HFFc6 (cell line): ENCODE measurements at places on chromosomes 12 and 14. TPM values are rescaled to one million over a fixed set of nuclear protein-coding genes. Genes with fewer than 3 reads are reported as not detected.

The SEL1L gene
- total RNA-seq: 91.1 to 99.7 TPM (median 97.6 TPM) in 3 replicates

The SLC5A8 gene
- not detected in 3 replicates for total RNA-seq

DNA sequence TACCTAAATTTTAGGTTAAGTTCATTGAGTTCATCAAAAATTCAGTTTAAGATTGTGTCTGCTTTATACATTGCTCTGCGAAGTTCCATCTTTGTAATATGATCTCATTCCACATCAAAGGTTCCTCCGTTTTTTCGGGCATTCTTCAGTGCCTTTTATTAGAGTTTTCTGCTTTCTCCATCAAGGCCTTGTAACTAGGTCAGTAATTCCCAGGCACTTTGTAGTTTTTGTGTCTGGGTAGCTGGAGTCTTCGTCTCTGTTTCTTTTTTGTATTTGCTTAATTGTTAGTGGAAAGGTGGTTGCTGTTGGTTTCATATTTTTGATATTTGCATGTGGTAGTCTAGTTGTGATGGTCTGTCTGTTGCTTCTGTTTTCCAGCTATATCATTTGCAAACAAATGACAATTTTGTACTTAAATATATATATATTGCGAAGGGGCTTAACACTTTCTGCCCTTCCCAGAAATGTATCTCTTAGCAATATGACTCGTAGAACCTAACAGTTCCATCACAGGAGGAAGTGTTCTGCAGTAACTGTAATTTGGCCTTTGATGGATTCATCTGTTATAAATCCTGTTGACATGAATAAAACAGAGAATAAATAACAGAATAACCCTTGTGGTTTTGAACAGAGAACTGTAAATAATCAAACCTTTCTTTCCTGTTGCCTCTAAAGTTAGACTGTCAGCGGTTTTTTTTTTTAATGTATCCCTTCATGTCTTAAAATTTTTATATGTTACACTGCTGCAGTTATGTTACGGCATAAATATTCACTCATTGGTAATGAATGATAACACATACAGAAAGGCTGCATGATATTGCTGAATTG lies 88.4 kb upstream of the DYNC1H1 start:
- H3K27ac ChIP-seq: 0 out of 2 replicates have a peak overlapping the region, but pooled peaks have one; percentile 2
- no peak for DNase-seq
- no peaks in the 10 kb centered on the region; the same call in none of the 2 replicates for H3K27me3 ChIP-seq
- H3K36me3 ChIP-seq: no peaks in the 10 kb centered on the region; the same call in 1 of the 2 replicates

DNA sequence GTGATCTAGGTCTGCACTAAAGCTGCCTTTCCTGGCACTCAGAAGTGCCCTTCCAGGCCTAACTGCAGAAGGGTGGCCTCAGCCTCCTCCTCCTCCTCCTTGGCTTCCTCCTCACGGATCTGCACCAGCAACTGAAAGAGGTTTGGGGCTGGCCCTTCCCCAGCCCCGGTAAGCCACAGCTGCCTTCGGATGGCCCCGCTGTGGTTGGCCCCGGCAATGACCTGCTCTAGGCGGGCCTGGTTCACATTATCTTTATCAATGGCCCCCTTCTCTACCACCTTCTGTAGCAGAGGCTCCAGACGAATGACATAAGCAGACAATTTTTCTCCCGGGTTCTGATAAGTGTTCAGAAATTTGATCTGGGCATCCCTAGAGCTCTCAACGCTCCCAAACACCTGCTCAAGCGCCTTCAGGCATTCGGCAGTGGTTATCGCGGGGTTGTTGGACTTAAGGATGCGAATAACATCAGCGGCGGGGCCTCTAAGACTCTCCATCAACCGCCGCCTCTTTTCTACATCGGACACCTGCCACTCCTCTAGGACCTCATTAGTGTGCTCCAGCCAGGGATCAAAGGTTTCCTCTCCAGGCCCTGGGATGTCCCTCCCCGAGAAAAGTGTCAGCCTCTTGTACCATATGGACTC lies 1.5 kb downstream of the PNMA1 start:
- H3K36me3 ChIP-seq: peaks cover 11% of the 10 kb centered on the region
- DNase-seq: no peak
- H3K27ac ChIP-seq: peak overlapping the region; percentile 94
- H3K4me1 ChIP-seq: peaks cover 31% of the 10 kb centered on the region
- peak overlapping the region; percentile 95 for H3K4me3 ChIP-seq

The POTEG gene
- total RNA-seq: not detected in 3 replicates

GRCh38 chr14:102930138-102930752 lies 7.8 kb downstream of the AMN start:
- peaks cover 9% of the 10 kb centered on the region for H3K36me3 ChIP-seq
- H3K4me3 ChIP-seq: no peak overlapping the region
- no peak overlapping the region for H3K27ac ChIP-seq
- DNase-seq: no peak
- peaks cover 30% of the 10 kb centered on the region; the same call in 1 of the 2 replicates for H3K27me3 ChIP-seq

DNA sequence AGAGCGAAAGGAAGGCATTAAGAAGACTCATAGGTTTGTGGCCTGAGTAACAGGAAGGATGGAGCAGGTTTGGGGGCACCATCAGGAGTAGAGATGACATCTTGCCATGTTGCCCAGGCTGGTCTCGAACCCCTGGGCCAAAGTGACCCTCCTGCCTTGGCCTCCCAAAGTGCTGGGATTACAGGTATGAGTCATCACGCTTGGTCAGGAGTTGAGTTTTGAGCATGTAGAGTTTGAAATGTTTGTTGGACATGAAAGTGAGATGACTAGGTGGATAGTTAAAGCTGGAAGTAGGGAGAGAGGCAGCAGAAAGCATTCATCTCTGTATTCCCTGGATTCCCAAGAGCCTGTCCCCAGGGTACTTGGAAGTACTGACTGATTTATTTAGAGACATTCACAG lies 112.6 kb downstream of the ERC1 start:
- H3K27me3 ChIP-seq: no peaks in the 10 kb centered on the region
- peaks cover 10% of the 10 kb centered on the region; the same call in 1 of the 2 replicates for H3K36me3 ChIP-seq
- no peak overlapping the region for H3K4me3 ChIP-seq
- peaks cover 40% of the 10 kb centered on the region for H3K4me1 ChIP-seq

- peaks cover 3% of the 10 kb centered on the region; the same call in 1 of the 2 replicates for H3K27me3 ChIP-seq
- H3K4me1 ChIP-seq: no peaks in the 10 kb centered on the region
- H3K36me3 ChIP-seq: peaks cover 22% of the 10 kb centered on the region
- H3K4me3 ChIP-seq: no peak overlapping the region
Observed at GRCh38 chr14:72946491-72946890, 20.2 kb downstream of the DCAF4 start.

The TCL1A gene
- total RNA-seq: not detected in 2 replicates

GRCh38 chr12:108566452-108566851 lies 4.1 kb downstream of the ISCU start:
- peak overlapping the region; percentile 66 for H3K27ac ChIP-seq
- H3K36me3 ChIP-seq: peaks cover 17% of the 10 kb centered on the region; the same call in 1 of the 2 replicates
- H3K4me3 ChIP-seq: no peak overlapping the region
- peaks cover 45% of the 10 kb centered on the region for H3K4me1 ChIP-seq
- DNase-seq: no peak
- H3K27me3 ChIP-seq: peaks cover 3% of the 10 kb centered on the region; the same call in 1 of the 2 replicates

DNA sequence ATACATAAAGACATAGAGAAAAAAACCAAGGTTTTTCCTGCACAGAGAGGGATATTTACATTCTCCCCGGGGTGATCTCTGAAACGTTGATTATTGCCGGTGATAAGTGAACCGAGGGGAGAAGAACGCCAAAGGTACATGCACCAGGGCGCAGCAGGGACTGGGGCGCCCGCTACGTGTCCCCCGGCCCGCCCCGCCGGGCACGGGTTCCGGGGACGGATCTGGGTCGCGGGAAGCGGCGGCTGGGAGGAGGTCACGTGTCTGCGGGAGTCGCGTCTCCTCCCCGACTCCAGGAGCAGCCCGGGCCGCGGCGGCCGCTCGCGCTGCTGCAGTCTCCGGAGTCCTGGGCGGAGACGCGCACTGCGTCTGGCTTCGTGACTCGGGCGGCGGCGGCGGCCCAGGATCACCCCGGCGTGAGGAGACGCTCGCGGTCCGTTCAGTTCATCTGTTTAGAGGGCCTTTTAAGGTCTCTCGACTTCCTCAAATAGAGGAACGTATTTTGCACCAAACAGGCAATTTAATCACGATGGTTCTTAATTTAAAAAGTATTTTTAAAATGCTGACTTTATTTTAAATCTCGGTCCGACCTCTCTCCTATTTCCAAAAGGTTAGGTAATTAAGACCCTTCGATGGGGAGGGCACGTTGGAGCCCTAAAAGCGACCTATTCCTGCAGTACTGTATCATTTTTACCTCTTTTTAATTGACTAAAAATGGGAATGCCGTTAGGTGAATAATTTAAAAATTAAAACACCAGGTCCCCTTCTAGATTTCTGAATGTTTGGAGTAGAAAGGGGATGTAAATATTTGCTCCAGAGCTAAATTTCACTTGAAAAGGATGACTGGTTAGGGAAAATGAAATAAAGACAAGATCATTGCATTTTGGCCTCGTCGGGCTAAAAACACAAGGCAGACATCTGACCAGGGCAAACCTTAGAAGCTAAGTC lies 1.8 kb upstream of the BHLHE41 start:
- H3K27me3 ChIP-seq: no peaks in the 10 kb centered on the region; the same call in none of the 2 replicates
- peaks cover 48% of the 10 kb centered on the region for H3K4me1 ChIP-seq
- peak; percentile 79 for DNase-seq
- H3K36me3 ChIP-seq: no peaks in the 10 kb centered on the region
- H3K4me3 ChIP-seq: peak overlapping the region; percentile 98

GRCh38 chr12:101172316-101172715 lies 37.7 kb downstream of the SLC5A8 start:
- H3K4me1 ChIP-seq: no peaks in the 10 kb centered on the region
- peaks cover 7% of the 10 kb centered on the region for H3K36me3 ChIP-seq
- no peak for DNase-seq
- H3K27ac ChIP-seq: no peak overlapping the region
- H3K4me3 ChIP-seq: no peak overlapping the region
- peaks cover 2% of the 10 kb centered on the region for H3K27me3 ChIP-seq

DNA sequence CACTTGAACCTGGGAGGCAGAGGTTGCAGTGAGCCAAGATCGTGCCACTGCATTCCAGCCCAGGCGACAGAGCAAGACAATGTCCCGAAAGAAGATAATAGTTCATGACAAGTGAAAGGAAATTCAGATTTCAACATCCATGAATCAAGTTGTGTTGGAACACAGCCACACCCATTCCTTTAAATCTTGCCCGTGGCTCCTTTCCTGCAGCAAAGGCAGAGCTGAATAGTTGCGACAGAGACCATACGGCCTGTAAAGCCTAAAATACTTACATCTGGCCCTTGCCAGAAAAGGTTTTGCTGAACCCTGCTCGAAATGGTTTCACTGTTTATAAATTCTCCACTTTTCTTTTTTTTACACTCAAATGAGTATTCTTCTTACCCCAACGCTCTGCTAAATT lies 17.7 kb upstream of the ITPK1 start:
- no peak overlapping the region for H3K27ac ChIP-seq
- no peak overlapping the region for H3K4me3 ChIP-seq
- H3K4me1 ChIP-seq: peaks cover 10% of the 10 kb centered on the region; the same call in 1 of the 2 replicates
- no peaks in the 10 kb centered on the region for H3K36me3 ChIP-seq

DNA sequence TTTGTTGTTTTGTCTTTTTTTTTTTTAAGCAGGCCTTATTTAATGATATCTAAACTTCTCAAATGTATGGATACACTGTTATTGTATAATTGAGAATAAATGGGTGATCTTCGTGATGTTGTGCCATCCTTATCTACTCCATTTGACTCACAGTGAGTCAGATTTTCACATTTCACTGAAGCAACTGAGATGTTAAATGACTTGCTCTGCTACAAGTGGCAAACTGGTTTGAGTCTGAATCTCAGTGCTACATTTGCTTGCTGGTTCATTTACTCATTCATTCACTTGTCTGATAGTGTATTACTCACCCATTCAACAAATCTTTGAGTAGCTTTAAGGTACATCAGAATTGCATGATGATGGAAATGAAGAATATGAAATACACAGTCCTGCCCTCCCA lies 2.6 kb downstream of the KIAA0586 start:
- H3K4me1 ChIP-seq: peaks cover 26% of the 10 kb centered on the region
- H3K27ac ChIP-seq: peak overlapping the region; percentile 70
- peak overlapping the region; percentile 94 for H3K4me3 ChIP-seq
- peak; percentile 78 for DNase-seq
- peaks cover 13% of the 10 kb centered on the region; the same call in 1 of the 2 replicates for H3K36me3 ChIP-seq

- H3K27ac ChIP-seq: no peak overlapping the region
- peaks cover 13% of the 10 kb centered on the region for H3K4me1 ChIP-seq
- peaks cover 16% of the 10 kb centered on the region for H3K27me3 ChIP-seq
- no peak overlapping the region for H3K4me3 ChIP-seq
Observed at GRCh38 chr14:90087433-90087832, 25.6 kb downstream of the KCNK13 start.

GRCh38 chr12:21547437-21547836 lies 21.3 kb downstream of the SPX start:
- no peak for DNase-seq
- H3K4me3 ChIP-seq: no peak overlapping the region
- H3K27ac ChIP-seq: no peak overlapping the region
- no peaks in the 10 kb centered on the region for H3K36me3 ChIP-seq

DNA sequence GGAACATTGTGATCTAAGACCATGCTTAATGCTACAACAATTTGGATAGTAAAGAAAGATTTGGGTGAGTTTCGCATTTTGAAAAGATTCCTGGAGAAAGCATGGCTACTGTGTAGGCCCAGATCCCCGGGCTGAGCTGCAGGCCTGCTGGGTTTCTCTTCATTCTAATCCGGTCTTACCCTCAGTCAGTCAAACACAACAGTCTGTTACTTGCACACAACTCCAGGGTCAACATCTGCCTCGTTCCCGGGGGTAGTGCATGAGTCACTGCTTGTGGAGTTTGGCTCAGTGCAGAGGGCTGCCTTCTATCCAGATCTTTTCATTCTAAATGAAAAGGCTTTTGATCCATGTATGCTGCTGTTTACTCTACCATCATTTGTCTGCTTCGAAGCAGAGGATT lies 60.4 kb upstream of the SEL1L start:
- H3K27ac ChIP-seq: no peak overlapping the region
- no peak for DNase-seq
- no peaks in the 10 kb centered on the region for H3K36me3 ChIP-seq
- H3K4me3 ChIP-seq: no peak overlapping the region

GRCh38 chr12:15956413-15957185 lies 45.5 kb downstream of the DERA start:
- DNase-seq: no peak
- no peak overlapping the region for H3K4me3 ChIP-seq
- peaks cover 2% of the 10 kb centered on the region; the same call in 1 of the 2 replicates for H3K27me3 ChIP-seq

The KRT6A gene
- total RNA-seq: not detected in 3 replicates

GRCh38 chr14:74389980-74390379 lies 36.0 kb downstream of the SYNDIG1L start:
- no peak for DNase-seq
- no peaks in the 10 kb centered on the region for H3K36me3 ChIP-seq
- H3K27me3 ChIP-seq: peaks cover 52% of the 10 kb centered on the region
- H3K27ac ChIP-seq: no peak overlapping the region
- H3K4me3 ChIP-seq: no peak overlapping the region
- H3K4me1 ChIP-seq: no peaks in the 10 kb centered on the region

GRCh38 chr14:71169861-71170260 lies 262.6 kb downstream of the PCNX1 start:
- H3K27ac ChIP-seq: no peak overlapping the region
- peaks cover 20% of the 10 kb centered on the region for H3K4me1 ChIP-seq
- H3K4me3 ChIP-seq: no peak overlapping the region
- H3K36me3 ChIP-seq: peaks cover 6% of the 10 kb centered on the region; the same call in 1 of the 2 replicates

GRCh38 chr12:85617307-85618091 lies 218.7 kb downstream of the RASSF9 start:
- DNase-seq: no peak

GRCh38 chr12:13154027-13154538 lies 42.4 kb upstream of the EMP1 start:
- 0 out of 2 replicates have a peak overlapping the region, but pooled peaks have one; percentile 7 for H3K27ac ChIP-seq
- H3K4me3 ChIP-seq: no peak overlapping the region
- H3K36me3 ChIP-seq: no peaks in the 10 kb centered on the region
- DNase-seq: no peak
